Esophagus muscularis mucosa (tissue), 4 donors: ENCODE measurements at places on chromosomes 12 and 14. TPM values are rescaled to one million over a fixed set of nuclear protein-coding genes. Genes with fewer than 3 reads are reported as not detected.

Gene TDRD9
- 2.3 TPM for total RNA-seq

Gene DPY19L2
- total RNA-seq, result 8.6 TPM

Gene GCH1
- 1.5 TPM for total RNA-seq

Gene MYH6
- under 0.01 TPM for total RNA-seq

Gene LRRIQ1
- total RNA-seq, result 0.42 TPM

Gene SMCO2
- not detected for total RNA-seq

Gene BICD1
- total RNA-seq, result 6.8 TPM

Gene SNX6
- total RNA-seq, result 99.9 TPM

Gene CLEC7A
- 9.4 TPM for total RNA-seq

Gene CRACR2A
- total RNA-seq, result 3.3 TPM

Gene PIK3C2G
- 0.06 TPM for total RNA-seq

Gene PDE6H
- not detected for total RNA-seq

Gene SLC8B1
- 22.8 TPM for total RNA-seq

Gene AQP6
- total RNA-seq, result not detected

Gene PRB4
- total RNA-seq, result not detected

Gene SMIM41
- total RNA-seq, result 26.6 TPM

Gene RNASE3
- total RNA-seq, result not detected

Gene CYP27B1
- total RNA-seq, result 0.66 TPM

Gene GDF3
- total RNA-seq, result not detected

Gene SDR9C7
- 0.40 TPM for total RNA-seq

Gene NGB
- total RNA-seq, result 4.2 TPM

Gene NANOG
- total RNA-seq, result not detected

Gene HOXC4
- total RNA-seq, result 2.1 TPM

Gene CLEC1B
- not detected for total RNA-seq

Gene SLC22A17
- 21.4 TPM for total RNA-seq

Gene MYH7
- not detected for total RNA-seq

Gene CISTR
- total RNA-seq, result not detected

Gene MYF5
- total RNA-seq, result not detected
